ENCODE measurements at places on chromosomes 6 and 20.

GRCh38 chr6:168156742-168157265 is 77.8 kb upstream of the FRMD1 start:
- H3K36me3 ChIP-seq = no peaks in the 10 kb centered on the region
- no peak for DNase-seq
- H3K4me1 ChIP-seq = no peaks in the 10 kb centered on the region
- peaks cover 12% of the 10 kb centered on the region for H3K27me3 ChIP-seq

GRCh38 chr20:34512955-34513419 is 3.2 kb upstream of the DYNLRB1 start:
- H3K36me3 ChIP-seq = peaks cover 11% of the 10 kb centered on the region
- H3K27ac ChIP-seq = peak overlapping the region; percentile 25
- no peak for DNase-seq

DNA sequence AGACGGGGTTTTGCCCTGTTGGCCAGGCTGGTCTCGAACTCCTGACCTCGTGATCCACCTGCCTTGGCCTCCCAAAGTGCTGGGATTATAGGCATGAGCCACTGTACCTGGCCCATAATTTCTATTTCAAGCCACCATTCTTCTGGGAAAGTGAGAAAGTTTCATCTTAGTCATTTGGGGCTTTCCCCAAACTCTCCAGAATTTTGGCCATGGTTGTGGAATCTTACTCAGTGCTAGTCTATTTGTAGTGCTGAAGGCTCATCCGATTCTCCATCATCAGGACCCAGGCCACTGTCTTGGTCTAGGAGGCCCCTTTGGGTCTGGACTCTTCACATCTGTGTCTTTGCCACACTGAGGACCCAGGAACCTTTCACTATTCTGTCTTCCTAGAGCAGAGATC is 164.9 kb downstream of the EYA2 start:
- no peak overlapping the region for H3K27ac ChIP-seq
- no peaks in the 10 kb centered on the region for H3K36me3 ChIP-seq
- no peak overlapping the region for H3K4me3 ChIP-seq
- no peak for DNase-seq

DNA sequence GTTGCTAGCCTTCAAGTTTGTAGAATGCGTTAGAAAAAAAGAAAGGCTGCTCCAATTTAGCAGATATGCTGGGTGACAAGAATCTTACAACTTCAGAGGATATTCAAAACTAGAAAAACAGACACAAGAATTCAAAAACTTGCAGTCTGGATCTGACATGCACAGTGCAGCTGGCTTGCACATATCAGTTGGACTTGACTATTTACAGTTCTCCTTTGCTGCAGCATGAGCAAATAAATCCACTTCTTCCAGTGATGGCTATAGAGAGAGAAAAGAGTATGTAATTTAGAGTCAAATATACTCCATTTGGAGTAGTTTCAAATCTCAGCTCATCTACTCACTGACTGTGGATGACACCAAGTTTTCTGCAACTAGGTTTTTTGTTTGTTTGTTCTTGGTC is 247.0 kb downstream of the RIMS1 start:
- DNase-seq = no peak
- no peak overlapping the region for H3K4me3 ChIP-seq
- H3K4me1 ChIP-seq = no peaks in the 10 kb centered on the region
- no peaks in the 10 kb centered on the region for H3K27me3 ChIP-seq
- H3K36me3 ChIP-seq = no peaks in the 10 kb centered on the region

DNA sequence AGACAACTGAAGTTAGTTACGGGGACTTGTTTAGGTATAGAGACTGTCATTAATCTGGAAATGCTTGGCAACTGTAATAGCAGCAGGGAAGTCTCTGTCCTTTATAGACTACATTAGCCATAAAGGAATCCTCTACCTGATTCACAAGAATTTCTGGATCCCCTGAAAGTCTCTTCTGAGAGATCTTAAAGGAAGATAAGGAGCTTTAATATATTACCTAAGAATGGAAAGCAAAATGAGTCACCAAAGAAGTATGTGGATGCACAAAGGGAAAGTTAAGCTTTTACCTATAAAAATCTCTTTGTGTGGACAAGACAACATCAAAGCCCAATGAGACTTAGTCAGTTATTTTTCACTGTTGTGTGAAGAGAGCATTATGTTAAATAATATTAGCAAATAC is 92.2 kb upstream of the RSPO3 start:
- H3K27me3 ChIP-seq = no peaks in the 10 kb centered on the region
- H3K36me3 ChIP-seq = no peaks in the 10 kb centered on the region
- no peak overlapping the region for H3K4me3 ChIP-seq
- DNase-seq = no peak

- H3K4me3 ChIP-seq = peak overlapping the region; percentile 85
- H3K27ac ChIP-seq = peak overlapping the region; percentile 99
- H3K4me1 ChIP-seq = peaks cover 41% of the 10 kb centered on the region
Observed at GRCh38 chr6:52994839-52995088, 320 bp downstream of the GSTA4 start.

- peak overlapping the region; percentile 84 for H3K4me3 ChIP-seq
- peak overlapping the region; percentile 100 for H3K27ac ChIP-seq
- DNase-seq = peak; percentile 100
- H3K36me3 ChIP-seq = peaks cover 32% of the 10 kb centered on the region
Observed at GRCh38 chr6:24720604-24721460, 1.9 kb upstream of the C6orf62 start.

DNA sequence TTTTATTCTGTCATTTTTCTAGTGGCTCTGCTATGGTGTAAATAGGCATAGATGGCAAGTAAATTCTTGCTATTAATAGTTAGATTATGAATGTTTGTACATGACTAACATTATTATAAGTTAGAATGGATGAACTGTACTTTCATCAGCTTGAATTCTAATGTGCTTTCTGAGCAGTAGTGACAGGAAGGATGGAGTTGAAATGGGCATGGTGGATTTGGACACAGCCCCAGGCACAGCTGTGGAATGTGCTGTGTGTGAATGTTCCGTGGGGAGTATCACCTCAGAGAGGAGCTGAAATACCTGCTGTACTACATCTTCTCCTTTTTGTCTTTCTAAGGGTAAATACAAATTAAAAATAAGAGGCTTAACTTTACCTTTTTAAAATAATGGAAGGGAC is 66.8 kb downstream of the FBXO5 start:
- no peak overlapping the region for H3K4me3 ChIP-seq
- H3K27me3 ChIP-seq = peaks cover 4% of the 10 kb centered on the region

DNA sequence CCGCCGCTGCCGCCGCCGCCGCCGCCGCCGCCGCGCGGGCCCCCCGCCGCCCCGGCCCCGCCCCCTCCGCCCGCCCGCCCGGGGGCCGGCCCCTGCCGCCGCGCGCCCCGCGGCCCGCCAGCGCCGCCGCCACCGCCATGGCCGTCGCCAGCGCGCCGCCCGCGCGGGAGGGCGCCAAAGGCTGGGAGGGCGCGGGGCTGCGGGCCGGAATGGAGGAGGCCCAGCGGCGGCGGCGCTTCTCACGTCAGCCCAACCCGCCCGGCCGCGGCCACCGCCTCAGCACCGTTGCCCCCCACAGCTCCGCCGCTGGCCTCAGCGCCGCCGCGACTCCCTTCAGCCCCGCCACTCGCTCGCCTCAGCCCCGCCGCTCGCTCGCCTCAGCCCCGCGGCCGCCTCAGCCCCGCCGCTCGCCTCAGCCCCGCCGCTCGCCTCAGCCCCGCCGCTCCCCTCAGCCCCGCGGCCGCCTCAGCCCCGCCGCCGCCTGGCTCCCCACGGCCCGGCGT is 258 bp downstream of the PHF10 start:
- H3K36me3 ChIP-seq = peaks cover 13% of the 10 kb centered on the region
- peaks cover 50% of the 10 kb centered on the region for H3K4me1 ChIP-seq
- peak; percentile 50 for DNase-seq

DNA sequence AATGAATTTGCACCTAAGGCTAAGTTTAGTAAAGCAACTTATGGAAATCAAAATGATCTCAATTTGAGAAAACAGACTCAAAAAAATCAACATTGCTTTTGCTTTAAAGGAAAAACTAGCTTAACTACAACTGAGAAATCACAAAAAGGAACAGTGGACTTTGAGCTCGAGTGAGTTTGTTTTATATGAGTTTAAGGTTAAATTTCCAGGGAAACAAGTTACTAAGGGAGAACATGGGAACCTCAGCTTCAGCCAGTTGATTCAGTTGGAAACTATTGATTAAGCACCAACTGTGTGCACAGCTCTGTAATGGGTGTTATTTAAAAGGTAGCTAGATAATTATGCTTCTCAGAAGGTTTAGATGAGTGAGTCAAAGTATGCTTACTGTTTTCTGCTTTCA is 85.7 kb downstream of the TBC1D7 start:
- DNase-seq = no peak
- H3K4me3 ChIP-seq = no peak overlapping the region
- H3K4me1 ChIP-seq = no peaks in the 10 kb centered on the region

- H3K27ac ChIP-seq = no peak overlapping the region
- H3K4me3 ChIP-seq = no peak overlapping the region
- H3K27me3 ChIP-seq = peaks cover 36% of the 10 kb centered on the region
Observed at GRCh38 chr20:32648761-32649650, 24.7 kb downstream of the C20orf203 start.

- DNase-seq = no peak
- no peak overlapping the region for H3K4me3 ChIP-seq
- H3K36me3 ChIP-seq = peaks cover 24% of the 10 kb centered on the region
- H3K27ac ChIP-seq = no peak overlapping the region
- H3K4me1 ChIP-seq = no peaks in the 10 kb centered on the region
Observed at GRCh38 chr6:136873748-136874147, 48.4 kb upstream of the SLC35D3 start.

- no peak overlapping the region for H3K27ac ChIP-seq
- H3K27me3 ChIP-seq = no peaks in the 10 kb centered on the region
- no peaks in the 10 kb centered on the region for H3K4me1 ChIP-seq
- no peak overlapping the region for H3K4me3 ChIP-seq
- no peaks in the 10 kb centered on the region for H3K36me3 ChIP-seq
Observed at GRCh38 chr20:9352739-9353138, 161.7 kb upstream of the LAMP5 start.

GRCh38 chr6:54244430-54244829 is 63.8 kb upstream of the TINAG start:
- H3K36me3 ChIP-seq = no peaks in the 10 kb centered on the region
- H3K27me3 ChIP-seq = no peaks in the 10 kb centered on the region
- no peaks in the 10 kb centered on the region for H3K4me1 ChIP-seq
- H3K27ac ChIP-seq = no peak overlapping the region
- no peak overlapping the region for H3K4me3 ChIP-seq

- H3K27me3 ChIP-seq = peaks cover 4% of the 10 kb centered on the region
- no peak for DNase-seq
- no peak overlapping the region for H3K4me3 ChIP-seq
Observed at GRCh38 chr20:53926428-53927028, 143.9 kb downstream of the BCAS1 start.

GRCh38 chr20:10520528-10520927 is 85.4 kb downstream of the SLX4IP start:
- no peak overlapping the region for H3K4me3 ChIP-seq
- DNase-seq = no peak
- H3K27ac ChIP-seq = no peak overlapping the region

GRCh38 chr6:36717871-36718540 is 20.4 kb downstream of the RAB44 start:
- peak; percentile 14 for DNase-seq
- no peak overlapping the region for H3K4me3 ChIP-seq
- no peak overlapping the region for H3K27ac ChIP-seq
- no peaks in the 10 kb centered on the region for H3K36me3 ChIP-seq
- H3K4me1 ChIP-seq = no peaks in the 10 kb centered on the region

GRCh38 chr6:39530201-39530759 is 194.9 kb downstream of the KIF6 start:
- H3K27me3 ChIP-seq = no peaks in the 10 kb centered on the region
- H3K4me3 ChIP-seq = no peak overlapping the region
- DNase-seq = no peak
- no peaks in the 10 kb centered on the region for H3K36me3 ChIP-seq

DNA sequence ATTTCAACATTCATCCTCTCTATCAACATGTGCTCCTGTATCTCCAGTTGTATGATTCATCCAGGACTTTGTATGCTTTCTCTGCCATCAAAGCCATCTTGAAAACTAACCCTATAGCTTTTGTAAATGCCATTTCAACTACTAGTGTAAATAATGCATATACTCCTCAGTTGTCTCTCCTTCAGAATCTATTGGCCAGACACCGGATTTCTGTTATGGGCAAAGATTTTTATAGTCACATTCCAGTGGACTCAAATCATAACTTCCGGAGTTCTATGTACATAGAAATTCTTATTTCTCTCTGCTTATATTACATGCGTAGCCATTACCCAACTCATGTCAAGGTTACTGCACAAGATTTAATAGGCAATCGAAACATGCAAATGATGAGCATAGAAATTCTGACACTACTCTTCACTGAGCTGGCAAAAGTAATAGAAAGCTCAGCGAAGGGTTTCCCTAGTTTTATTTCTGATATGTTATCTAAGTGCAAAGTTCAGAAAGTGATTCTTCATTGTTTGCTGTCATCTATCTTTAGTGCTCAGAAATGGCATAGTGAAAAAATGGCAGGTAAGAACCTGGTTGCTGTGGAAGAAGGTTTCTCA is 54.8 kb downstream of the PGM3 start:
- DNase-seq = no peak
- H3K4me1 ChIP-seq = peaks cover 4% of the 10 kb centered on the region
- peaks cover 22% of the 10 kb centered on the region for H3K36me3 ChIP-seq
- no peak overlapping the region for H3K4me3 ChIP-seq

- H3K27ac ChIP-seq = no peak overlapping the region
- H3K4me1 ChIP-seq = no peaks in the 10 kb centered on the region
- no peak for DNase-seq
- H3K36me3 ChIP-seq = no peaks in the 10 kb centered on the region
Observed at GRCh38 chr6:159577564-159577963, 115.5 kb downstream of the SOD2 start.

GRCh38 chr6:163962627-163963117 is 548.2 kb downstream of the QKI start:
- H3K4me1 ChIP-seq = no peaks in the 10 kb centered on the region
- H3K27ac ChIP-seq = no peak overlapping the region
- H3K27me3 ChIP-seq = no peaks in the 10 kb centered on the region
- no peak overlapping the region for H3K4me3 ChIP-seq

- no peak overlapping the region for H3K27ac ChIP-seq
- no peaks in the 10 kb centered on the region for H3K27me3 ChIP-seq
- H3K36me3 ChIP-seq = no peaks in the 10 kb centered on the region
- DNase-seq = no peak
- no peaks in the 10 kb centered on the region for H3K4me1 ChIP-seq
Observed at GRCh38 chr6:123663436-123663835, 26.7 kb upstream of the TRDN start.

- H3K4me3 ChIP-seq = peak within 1 kb of the TSS; percentile 86
- peak within 1 kb of the TSS; percentile 79 for H3K27ac ChIP-seq
- no peaks in the 10 kb centered on the region for H3K27me3 ChIP-seq
- DNase-seq = peak; percentile 88
- peaks cover 14% of the 10 kb centered on the region for H3K36me3 ChIP-seq
- H3K4me1 ChIP-seq = peaks cover 30% of the 10 kb centered on the region
Observed at GRCh38 chr20:36235892-36236785, at the start of gene AAR2. Gene AAR2, plus strand, starts transcription at chr20:36236478. Its CDS starts 3,391 bp downstream, at chr20:36239869.

GRCh38 chr6:63529498-63529897 is 42.8 kb upstream of the LOC128125822 start:
- peaks cover 6% of the 10 kb centered on the region for H3K36me3 ChIP-seq
- H3K4me1 ChIP-seq = peaks cover 41% of the 10 kb centered on the region
- H3K27ac ChIP-seq = peak overlapping the region; percentile 96
- H3K27me3 ChIP-seq = no peaks in the 10 kb centered on the region
- no peak for DNase-seq

GRCh38 chr6:52946306-52946705 is 36.8 kb upstream of the GSTA3 start:
- DNase-seq = no peak
- H3K27me3 ChIP-seq = peaks cover 32% of the 10 kb centered on the region
- H3K27ac ChIP-seq = no peak overlapping the region
- H3K4me3 ChIP-seq = no peak overlapping the region
- no peaks in the 10 kb centered on the region for H3K36me3 ChIP-seq

GRCh38 chr6:144364782-144365181 is 79.6 kb downstream of the UTRN start:
- H3K4me3 ChIP-seq = no peak overlapping the region
- H3K4me1 ChIP-seq = peaks cover 26% of the 10 kb centered on the region
- H3K36me3 ChIP-seq = peaks cover 51% of the 10 kb centered on the region
- DNase-seq = no peak
